Fibroblast of villous mesenchyme (primary cell): ENCODE measurements at places on chromosomes 4 and X. TPM values are rescaled to one million over a fixed set of nuclear protein-coding genes. Genes with fewer than 3 reads are reported as not detected.

TTC29 gene
- total RNA-seq: under 0.01 TPM in 1 of 2 replicates, not detected in the other

UVSSA gene
- total RNA-seq: 10.8 and 13.9 TPM in 2 replicates

- DNase-seq: no peak
Observed at GRCh38 chr4:168886351-168886750, 123.7 kb downstream of the CBR4 start.

- no peak for DNase-seq
Observed at GRCh38 chrX:153944800-153945150, 332 bp upstream of the RENBP start.

DNA sequence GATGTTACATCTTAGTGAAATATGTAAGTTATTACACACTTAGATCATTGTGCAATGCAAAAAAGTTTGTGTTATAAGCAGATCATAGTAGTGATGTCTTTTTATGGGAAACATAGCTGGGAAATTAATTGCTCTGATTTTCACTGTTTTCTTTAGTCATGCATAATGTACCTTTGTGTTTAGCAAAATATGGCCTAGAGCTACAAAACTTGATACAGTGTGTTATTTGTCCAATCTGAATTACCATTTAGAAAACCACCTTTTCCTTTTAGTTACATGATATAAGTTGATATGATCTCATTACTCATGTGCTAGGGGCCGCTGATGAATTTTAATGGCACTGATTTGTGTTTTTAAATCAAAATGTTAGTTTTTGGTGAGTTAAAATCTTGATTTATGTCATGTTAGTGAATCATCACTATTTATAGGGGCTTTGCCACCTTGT is 2.0 kb downstream of the BMPR1B start:
- DNase-seq: no peak

DNA sequence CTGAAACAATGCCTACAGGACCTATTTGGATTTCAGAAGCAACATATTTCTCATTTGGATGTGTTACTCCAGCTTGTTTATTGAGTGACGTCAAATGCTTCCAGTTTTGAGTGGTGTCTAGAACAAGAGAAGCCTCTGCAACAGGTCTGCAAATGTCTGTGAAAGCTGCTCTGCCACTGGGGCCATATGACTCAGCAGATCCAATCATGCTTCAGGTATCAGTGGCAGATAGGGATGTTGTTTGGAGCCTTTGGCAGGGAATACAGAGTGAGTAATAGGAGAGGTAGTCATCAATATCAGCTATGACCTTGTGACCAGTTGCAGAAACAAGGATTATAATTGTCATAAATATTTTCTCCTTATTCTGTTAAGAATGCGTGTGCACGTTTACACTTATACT is 141.1 kb upstream of the ZXDA start:
- DNase-seq: no peak

GRCh38 chr4:5709207-5709575 is 832 bp upstream of the EVC2 start:
- DNase-seq: no peak

DNA sequence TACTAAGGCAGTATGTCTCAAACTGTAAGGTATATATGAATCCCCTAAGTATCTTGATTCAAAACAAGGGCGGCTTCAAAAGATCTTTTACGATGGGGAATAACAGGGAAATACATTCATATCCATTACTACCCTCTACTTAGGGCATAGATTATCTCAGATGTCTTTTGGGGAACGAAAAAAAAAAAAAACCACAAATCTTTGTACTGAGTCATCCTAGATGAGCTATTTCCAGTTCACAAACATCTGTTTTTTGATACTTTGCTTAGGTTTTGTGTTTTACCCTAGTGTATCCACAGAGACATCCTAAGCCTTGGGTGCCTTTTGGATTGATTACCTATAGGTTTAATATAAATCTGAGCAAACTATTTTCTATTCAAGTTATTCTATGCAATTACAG is 457.2 kb downstream of the NLGN4X start:
- DNase-seq: peak; percentile 0

DNA sequence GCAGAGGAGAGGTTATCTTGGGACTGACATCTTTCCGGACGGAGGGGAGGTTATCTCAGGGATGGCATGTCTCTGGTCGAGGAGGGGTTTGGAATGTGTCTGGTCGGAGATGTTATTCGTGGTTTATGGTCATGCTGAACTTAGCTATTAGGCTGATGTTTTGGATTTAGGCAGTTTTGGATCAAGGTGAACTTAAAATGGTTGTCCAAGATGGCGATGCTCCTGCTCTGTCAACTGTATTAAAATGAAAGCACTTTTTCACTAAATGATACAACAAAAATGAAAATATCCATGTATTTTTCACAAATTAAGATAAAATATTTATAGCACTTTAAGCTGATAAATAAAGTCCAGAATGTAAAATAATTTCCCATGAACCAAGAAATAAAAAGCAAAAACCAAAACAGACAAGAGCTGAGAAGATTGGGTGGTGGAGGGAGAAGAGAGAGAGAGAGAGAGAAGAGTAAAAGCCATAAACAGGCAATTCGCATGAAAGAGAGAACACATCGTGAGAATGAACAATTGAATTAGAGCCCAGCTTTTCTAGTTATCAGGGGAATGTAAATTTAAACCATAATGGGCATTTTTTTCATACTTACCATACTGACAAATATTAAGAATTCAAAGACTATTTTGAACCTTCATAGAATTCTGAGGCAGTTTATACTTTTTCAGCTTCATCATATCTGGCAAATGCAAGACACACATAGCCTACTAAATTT is 2236.0 kb upstream of the AGA start:
- no peak for DNase-seq
